ENCODE measurements at places on chromosomes 5 and 9. TPM values are rescaled to one million over a fixed set of nuclear protein-coding genes. Genes with fewer than 3 reads are reported as not detected.

Gene MOB3B
- total RNA-seq = 0.43 TPM

GRCh38 chr5:95846554-95847260 lies 24.2 kb upstream of the GLRX start:
- peak; percentile 84 for DNase-seq

- DNase-seq = peak; percentile 57
These were observed 62.4 kb downstream of the KIAA1958 start for GRCh38 chr9:112548836-112549595.

DNA sequence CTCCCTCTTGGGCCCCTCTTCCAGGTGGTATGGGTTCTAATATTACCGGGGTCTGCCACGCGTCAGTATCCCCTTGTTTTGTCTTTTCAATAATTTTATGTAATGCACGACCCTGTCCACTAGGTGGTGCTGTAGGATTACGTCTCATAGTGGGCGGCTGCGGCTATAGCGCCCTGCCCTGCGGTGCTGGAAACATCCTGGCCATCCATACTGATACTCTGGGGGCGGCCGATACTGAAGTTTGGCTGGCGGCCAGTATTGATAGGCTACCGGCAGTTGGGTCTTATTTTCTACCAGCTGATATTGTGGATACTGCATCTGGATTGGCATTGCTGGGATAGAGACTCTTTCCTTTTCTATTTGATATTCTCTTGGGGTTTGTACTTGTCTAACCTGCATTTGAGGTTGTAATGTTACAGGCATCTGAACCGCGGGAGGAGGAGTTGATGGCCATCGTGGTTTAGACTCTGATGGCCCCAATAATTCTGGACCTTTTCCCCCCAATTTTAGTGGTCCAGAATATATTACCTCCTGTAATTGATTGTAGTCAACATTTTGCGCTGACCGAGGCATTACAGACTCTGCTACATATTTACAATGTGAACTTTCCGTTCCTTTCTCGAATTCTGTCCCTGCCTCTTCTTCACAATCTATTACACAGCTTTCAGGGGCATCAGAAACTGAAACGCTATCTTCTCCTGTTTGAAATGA lies 3.3 kb upstream of the TMEM141 start:
- peak; percentile 71 for DNase-seq

DNA sequence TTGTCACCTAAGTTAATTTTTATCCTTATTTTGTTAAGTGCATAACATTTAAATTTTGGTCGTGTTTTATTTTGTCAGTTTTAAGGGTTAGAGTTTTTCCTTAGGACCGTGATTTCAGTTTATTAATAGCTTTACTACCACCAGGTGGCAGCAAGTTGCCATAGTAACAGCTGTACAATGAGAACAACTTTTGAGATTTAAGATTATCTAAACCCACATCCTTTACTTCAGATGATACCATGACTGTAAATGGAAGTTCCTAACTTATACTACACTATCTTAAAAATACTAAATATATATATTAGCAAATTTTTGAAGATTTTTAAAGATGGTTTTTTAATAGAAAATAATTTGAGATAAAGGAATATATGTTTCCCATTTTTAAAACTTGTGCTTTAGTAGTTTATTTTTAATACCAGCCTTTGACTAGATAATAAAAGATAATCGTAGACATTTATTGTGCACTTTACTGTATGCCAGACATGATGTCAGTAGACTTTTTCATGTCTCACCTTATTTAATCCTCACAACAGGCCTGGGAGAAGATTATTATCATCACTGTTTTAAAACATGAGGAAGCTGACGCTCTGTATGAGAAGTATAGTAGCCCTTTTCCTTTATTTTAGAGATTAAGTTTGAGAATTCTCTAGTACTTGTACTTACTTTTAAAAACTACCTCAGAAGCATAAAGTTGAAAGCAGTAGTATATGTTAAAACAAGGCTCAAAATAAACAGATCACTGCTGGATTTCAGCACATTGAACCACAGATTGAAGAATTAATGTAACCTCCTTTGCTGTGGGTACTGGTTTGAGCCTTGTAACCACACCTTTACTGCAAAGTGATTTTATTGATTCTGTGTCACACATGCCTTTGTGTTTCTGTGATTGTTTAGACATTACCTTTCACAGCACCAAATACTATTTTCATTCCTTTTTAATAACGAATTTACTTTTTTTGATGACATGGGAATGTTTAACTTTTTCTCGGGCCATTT lies 27.5 kb downstream of the SREK1 start:
- peak; percentile 73 for DNase-seq

All from fibroblast of villous mesenchyme (primary cell).